ENCODE measurements at places on chromosomes 7 and 10.

GRCh38 chr7:158617737-158618128 is 30.1 kb upstream of the PTPRN2 start:
- no peak overlapping the region for H3K27ac ChIP-seq
- no peak for DNase-seq

- H3K4me3 ChIP-seq, result no peak overlapping the region
- no peak for DNase-seq
- no peaks in the 10 kb centered on the region for H3K27me3 ChIP-seq
- H3K4me1 ChIP-seq, result no peaks in the 10 kb centered on the region
- no peaks in the 10 kb centered on the region for H3K36me3 ChIP-seq
Measured at GRCh38 chr7:130970696-130971095, 236.7 kb upstream of the KLF14 start.

DNA sequence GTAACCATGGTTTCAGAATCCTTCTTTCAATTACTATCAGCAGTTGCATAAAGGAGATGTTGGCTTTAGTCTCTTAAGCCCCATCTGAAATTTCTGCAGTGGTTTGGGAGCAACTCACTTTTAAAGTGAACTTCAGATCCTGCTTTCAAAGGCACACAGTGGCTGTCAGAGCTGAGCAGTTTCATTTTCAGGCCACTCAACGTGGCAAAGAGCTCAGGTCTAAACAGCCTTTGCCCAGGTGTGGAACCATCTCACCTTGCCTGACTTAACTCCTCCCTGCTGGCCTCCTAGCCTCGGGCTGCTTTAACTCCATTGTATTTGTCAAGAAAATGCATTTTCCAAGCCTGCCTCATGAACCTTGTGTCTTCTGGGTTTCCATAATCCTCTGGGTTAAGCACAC is 197.5 kb upstream of the KMT2E start:
- no peak overlapping the region for H3K4me3 ChIP-seq
- H3K4me1 ChIP-seq, result no peaks in the 10 kb centered on the region

DNA sequence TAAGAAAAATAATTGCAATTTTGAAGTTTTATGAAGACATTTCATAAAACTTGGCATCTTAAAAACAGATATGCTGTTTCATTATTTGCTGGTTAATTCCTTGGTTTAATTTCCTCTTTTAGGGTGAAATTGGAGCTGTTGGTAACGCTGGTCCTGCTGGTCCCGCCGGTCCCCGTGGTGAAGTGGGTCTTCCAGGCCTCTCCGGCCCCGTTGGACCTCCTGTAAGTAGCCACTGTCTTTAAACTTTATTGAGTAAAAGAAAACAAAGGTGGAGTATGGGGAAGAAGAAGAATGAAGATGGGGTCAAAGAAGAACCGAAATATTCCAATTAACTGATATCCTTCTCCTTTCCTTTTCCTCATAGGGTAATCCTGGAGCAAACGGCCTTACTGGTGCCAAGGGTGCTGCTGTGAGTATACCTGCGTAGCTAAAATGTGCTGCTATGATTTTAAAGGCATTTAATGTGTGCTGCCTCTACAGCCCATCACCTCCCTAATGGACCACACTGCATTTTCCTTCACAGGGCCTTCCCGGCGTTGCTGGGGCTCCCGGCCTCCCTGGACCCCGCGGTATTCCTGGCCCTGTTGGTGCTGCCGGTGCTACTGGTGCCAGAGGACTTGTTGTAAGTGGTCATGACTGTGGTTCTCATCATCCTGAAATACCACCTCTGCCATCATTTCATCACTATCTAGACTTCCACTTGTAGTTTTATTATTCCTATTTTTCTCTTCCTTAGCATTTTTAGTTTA is 14.7 kb downstream of the COL1A2 start:
- no peaks in the 10 kb centered on the region for H3K4me1 ChIP-seq
- no peaks in the 10 kb centered on the region for H3K36me3 ChIP-seq
- no peak for DNase-seq
- H3K27me3 ChIP-seq, result no peaks in the 10 kb centered on the region
- no peak overlapping the region for H3K27ac ChIP-seq

DNA sequence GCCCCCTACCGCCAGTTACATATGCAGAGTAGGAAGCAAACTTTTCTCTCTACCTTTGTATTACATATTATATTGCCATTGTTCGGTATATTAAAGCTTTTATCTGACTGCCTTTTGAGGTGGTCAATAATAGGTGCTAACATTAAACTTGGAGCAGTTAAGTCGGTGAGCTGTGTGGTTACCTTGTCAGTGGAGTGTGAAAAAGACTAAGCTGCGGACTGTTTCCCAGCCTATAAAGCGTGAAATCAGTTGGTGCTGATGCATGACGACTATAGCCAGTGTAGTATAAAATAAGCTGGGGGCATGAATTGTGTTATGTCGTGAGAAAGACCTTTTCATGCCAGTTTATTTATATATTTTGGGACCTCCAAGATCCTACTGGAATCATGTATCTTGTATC is 33.7 kb downstream of the R3HCC1L start:
- no peak for DNase-seq
- no peaks in the 10 kb centered on the region for H3K36me3 ChIP-seq
- H3K27me3 ChIP-seq, result no peaks in the 10 kb centered on the region
- H3K27ac ChIP-seq, result no peak overlapping the region
- H3K4me1 ChIP-seq, result peaks cover 10% of the 10 kb centered on the region

GRCh38 chr10:118035354-118036005 is 11.3 kb downstream of the RAB11FIP2 start:
- peaks cover 12% of the 10 kb centered on the region for H3K4me1 ChIP-seq
- H3K4me3 ChIP-seq, result no peak overlapping the region
- H3K36me3 ChIP-seq, result no peaks in the 10 kb centered on the region
- no peak for DNase-seq

DNA sequence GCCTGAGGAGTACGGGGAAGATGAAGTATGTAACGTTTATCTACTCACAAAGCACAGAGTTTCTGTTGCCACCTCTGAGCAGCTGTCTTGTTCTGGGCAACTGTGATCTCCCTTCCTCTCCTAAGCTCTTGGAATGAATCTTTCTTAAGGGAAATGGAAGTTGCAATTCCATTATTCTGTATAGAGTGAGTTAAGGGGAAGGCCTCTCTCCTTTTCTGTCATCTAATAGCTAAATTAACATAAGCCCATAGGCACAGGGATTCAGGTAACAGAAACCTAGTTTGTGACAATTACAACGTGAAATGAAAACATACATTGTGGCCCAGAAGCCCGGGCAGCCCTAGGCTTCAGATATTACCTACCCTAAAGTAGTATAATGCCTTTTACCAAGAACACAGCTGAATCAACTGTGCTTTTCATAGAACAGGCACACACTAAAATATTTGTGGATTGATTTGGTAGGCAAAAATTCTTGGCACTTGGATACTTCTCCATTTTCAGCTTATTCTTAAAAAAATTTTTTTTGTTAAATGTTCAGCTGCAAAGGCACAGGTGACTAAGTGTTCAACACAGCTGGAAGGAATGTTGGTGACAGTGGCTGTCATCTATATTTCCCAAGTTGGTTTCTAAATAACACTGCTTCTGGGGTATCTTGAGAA is 3.8 kb upstream of the PDCD4 start:
- H3K4me1 ChIP-seq, result peaks cover 43% of the 10 kb centered on the region
- H3K27me3 ChIP-seq, result no peaks in the 10 kb centered on the region
- DNase-seq, result no peak
- H3K27ac ChIP-seq, result no peak overlapping the region

DNA sequence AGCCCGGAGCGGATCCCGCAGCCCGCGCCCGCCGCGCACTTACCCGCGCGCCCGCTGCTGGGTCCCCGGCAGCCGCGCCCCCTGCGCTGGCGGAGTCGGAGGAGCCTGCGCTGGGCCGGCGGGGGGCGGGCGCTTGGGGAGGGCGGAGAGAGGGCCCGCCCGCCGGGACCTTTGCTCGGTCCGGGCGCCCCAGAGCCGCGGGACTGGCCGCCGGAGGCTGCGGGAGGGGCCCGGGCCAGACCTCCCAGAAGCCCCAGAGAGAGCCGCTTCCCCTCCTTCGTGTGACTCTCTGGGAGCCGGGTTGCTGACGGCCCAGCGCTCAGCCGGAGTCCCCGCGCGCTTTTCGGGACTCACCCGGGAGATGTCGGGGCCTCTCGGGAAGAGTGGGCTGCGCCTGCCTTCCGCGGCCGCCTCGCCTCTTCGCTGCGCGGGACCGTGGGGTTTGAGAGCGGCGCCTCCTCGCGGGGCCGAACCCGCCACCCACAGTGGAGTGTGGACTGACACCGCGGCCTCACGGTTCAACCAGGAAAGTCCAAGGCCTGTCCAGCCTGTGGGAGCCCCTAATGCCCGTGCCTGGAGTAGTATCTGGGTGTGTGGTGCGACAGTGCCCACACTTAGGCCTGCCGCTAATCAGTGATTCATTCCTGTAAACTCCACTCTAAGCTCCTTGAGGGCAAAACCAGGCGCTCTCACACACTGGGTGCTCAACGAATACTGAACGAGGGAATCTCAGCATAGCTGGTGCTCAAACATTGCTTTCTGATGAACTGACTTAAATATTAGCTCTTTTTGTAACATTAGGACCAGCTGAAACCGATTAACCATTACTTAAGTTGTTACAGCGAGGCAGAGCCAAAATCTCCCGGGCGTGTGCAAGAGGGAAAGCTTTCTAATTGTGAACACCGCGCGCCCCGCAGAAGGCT is at the start of gene GSDME:
Gene GSDME (minus strand): TSS at position 112 of the 923 bp plus-strand sequence. CDS start 7,690 bp downstream, outside the sequence.
- H3K27me3 ChIP-seq, result peaks cover 40% of the 10 kb centered on the region
- H3K4me1 ChIP-seq, result peaks cover 11% of the 10 kb centered on the region
- H3K36me3 ChIP-seq, result no peaks in the 10 kb centered on the region
- peak within 1 kb of the TSS; percentile 73 for H3K4me3 ChIP-seq
- DNase-seq, result peak; percentile 81
- H3K27ac ChIP-seq, result no peak within 1 kb of the TSS

- H3K4me1 ChIP-seq, result peaks cover 9% of the 10 kb centered on the region
- H3K36me3 ChIP-seq, result no peaks in the 10 kb centered on the region
- no peaks in the 10 kb centered on the region for H3K27me3 ChIP-seq
- peak overlapping the region; percentile 55 for H3K4me3 ChIP-seq
Measured at GRCh38 chr10:131875501-131875900, 25.3 kb upstream of the PPP2R2D start.
